ENCODE measurements at places on chromosomes 16 and 17.

DNA sequence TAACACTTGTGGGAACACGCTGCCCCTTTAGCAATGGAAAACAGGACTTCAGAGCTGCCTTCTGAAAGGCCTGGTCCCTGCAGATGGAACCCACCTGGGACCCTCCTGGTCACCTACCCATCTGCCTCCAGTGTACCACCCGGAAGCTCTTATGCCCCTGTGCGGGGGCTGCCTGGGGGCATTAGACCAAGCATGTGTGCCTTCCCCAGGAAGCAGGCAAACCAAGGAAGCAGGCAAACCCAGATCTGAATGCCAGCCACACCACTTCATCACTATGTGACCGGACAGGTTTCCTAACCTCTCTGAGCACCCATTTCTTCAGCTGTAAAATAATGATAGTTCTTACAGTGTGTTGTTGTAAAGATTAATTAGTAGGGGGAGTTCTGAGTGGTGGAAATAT lies 20.8 kb upstream of the LRRC37A3 start:
- no peak for DNase-seq

DNA sequence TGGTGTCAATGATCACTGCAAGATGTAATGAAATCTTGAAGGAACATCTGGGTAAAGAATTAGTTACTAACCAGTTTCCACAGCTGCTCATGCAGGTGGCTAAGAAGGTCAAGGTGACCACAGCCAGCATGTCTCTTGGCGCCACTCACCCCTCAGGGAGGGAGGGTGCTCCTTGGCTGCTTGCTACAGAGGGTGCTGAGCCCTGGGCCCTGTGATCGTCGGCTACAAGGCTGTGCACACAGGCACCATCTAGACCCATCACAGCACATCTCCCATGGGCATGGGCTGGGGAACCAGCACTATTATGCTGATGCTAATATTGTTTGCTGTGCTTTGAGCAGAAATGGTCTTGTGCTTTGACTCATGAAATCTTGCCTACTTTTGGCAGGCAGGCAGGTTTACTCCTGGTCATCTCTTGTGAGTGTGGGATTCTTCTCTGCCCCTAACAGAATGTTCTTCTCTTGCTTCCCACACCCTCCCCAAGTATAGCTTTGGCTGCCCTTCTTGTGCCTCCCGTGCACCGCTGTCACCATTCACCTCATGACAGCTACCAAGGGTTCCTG lies 36.4 kb downstream of the TXNDC11 start:
- no peak for DNase-seq

DNA sequence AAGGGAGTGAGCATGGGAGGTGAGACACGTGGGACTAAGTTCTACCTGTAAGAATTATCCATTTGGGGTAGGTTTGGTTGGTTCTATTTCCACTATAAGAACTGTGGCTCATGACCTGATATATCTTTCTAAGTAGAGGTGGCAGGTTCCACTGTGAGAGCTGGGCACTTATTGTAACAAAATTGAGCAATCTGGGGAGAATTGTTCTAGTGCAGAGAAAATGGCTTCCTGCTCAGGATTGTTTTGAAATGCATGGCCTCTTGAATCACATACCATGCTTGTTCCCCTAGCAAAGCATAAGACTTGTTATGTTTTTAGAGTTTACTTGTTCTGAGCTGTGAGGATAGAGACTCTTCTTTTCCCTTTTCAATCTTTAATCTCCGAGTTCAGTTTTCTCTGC lies 125.9 kb downstream of the MAP2K6 start:
- no peak for DNase-seq

- no peak for DNase-seq
Measured at GRCh38 chr17:73503560-73503959, 140.7 kb downstream of the SDK2 start.

GRCh38 chr17:13016881-13017654 lies 759 bp downstream of the ELAC2 start:
- DNase-seq: no peak

GRCh38 chr17:921161-921560 lies 58.4 kb downstream of the NXN start:
- no peak for DNase-seq

DNA sequence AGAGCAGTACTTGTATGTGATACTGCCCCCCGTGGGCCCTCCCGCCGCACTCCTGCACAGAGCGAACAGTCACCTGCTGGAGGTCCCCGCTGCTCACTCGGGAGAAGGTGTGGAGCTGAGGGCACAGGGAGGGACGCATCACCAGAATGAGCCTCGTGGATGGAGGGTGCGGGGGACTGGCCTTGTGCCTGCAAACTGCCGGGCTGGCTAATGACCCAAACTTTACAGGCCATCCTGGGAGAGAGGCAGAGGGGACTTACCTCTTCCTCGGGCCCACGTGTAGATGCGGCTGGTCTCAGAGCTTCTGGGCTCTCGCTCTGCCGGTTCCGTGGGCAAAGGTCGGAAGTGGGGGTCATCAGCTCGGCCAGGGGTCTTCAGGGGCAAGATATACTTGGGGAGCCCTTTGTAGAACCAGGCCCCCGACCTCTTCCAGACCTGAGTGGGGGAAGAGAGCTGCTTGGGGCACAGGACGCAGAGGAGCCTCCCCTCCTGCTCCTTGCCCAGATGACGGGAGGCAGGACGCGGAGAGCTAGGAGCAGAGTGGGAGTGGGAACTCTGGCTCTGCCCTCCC lies 65.5 kb upstream of the DOC2B start:
- DNase-seq: no peak

DNA sequence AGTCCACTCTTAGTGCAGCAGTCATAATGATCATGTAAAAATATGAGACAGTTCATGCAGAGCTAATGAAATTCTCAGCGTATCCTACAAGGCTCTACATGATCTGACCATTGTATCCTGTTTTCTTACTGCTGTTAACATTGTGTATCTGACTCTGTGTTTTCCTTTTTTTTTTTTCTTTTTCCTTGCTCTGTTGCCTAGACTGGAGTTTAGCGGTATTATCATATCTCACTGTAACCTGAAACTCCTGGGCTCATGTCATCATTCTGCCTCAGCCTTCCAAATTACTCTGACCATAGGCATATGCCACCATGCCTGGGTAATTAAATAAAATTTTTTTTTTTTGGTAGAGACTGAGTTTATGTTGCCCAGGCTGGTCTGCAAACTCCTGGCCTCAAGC lies 12.1 kb downstream of the DUS2 start:
- DNase-seq: no peak

Measured in HCT116 (cell line).